ENCODE measurements at places on chromosomes 3 and 15.

- DNase-seq: no peak
Observed at GRCh38 chr3:76024640-76025039, 239.3 kb upstream of the ZNF717 start.

- peak; percentile 91 for DNase-seq
Observed at GRCh38 chr15:35624881-35625280, 78.9 kb upstream of the DPH6 start.

DNA sequence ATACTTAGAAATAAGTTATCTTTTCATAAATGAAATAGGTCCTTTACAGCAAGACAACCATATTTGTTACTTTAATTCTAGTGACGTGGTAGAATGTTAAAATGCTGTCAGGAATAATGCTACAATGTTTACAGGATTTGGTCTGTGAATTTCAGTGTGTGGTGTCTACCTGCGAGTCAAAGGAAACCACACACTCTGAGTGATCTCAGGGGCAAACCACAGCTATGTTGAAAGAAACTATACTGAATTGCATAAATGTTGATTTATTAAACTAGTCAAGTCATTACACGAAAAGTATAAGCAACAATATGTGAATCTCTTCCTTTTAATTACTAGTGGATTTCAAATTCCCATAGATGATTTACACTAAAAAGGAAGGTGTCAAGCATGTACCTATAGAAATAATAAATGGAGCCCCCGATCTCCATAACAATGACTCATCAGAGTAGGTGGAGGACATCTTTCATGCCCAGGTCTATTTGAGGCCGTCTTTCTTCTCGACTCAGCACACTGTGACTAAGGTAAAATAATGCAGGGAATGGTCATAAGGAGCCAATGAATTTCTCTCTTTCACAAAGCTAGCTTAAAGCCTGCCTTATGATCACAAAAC is 463.0 kb downstream of the ERC2 start:
- no peak for DNase-seq

DNA sequence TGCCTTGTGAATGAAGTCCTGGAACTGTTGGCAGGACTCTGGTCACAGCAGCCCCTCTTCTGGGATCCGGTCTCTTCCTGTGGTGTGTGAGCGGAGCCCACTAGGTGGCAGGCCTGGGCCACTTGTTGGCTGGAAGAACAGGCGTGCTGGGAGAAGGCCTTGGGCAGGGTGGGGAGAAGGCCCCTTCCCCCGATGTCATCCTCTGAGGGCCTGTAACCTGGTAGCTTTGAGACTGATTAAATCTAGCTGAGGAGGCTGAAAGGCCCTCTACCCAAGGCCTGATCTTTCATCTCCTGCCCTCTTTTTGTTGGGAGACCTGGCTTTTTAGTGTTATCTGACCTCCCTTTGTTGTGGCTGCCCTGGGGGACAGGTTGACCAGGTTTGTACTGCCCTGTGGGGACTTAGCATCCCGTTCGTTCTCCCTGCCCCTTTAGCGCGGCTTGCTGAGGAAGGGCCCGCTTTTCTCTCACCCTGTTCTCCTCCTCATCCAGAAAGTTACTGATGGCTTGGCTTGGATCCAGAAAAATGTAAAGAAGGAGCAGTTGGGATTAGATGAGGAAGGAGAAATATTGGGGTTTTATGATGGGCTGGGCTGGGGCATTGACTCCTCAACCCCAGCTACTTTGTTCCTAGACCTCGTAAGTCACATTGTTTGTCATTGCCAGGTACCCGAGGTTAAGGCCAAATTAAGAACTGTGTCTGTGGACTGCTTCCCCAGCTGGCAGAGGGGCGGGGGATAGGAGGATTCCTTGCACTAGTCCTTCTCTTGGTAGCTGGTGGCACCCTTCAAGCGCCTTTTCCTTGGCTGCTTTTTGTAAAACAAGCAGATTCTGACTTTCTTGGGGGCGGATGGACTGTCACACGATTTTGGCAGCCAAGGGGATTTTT is 48.5 kb downstream of the CHCHD6 start:
- DNase-seq: peak; percentile 46

DNA sequence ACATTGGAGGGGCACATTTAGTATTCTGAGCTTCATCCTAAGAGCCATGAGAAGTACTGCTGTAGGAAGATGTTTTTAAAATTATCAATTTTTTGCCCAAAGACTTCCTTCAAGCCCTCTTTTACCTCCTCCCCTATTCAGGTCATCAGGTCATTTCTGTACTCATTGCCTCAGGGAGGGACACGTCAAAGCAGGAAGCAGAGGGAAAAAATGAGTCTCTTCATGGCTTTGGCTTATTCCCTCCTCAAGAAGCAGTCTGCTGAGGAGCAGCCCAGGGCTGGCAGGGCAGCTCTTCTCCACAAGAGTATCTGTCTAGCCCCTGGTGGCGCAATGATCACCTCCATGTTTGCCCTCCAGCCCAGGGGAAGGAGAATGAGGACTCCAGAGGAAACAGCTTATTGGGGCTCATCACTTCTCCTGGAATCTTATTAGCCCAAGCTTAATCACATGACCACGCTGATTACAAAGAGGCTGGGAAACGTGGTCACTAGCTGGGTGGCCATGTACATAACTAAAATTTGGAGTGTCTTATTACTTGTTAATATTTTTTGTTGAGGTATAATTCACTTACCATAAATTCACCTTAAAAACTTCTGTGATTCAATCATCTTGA is 44.2 kb upstream of the GATA2 start:
- DNase-seq: no peak

DNA sequence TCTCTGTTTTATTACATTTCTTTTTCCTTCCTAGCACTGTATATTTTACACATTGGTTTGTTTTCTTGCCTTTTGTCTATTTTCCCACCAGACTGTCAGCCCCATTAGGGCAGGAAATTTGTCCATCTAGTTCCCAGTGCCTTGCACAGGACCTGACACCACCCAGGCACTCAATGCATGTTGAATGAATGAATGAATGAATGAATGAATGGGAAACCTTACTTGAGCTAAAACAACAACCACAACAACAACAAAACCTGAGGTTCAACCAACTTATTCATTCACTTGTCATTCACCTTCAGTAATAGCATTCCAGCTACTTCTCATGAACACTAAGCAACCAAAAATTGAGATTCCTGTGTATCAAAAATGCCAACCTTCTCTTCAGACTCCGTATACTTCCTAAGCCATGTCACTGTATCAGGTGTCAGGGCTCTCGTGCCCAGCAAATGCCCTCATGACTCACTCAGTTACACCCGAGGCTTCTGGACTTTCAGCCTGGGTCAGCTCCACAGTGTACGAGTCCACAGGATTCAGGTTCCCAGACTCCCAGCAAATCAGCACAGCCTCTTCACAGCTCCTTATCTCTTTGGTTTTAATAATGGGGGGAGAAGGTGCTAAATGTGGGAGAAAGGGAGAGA is 37.3 kb downstream of the FSD2 start:
- no peak for DNase-seq

DNA sequence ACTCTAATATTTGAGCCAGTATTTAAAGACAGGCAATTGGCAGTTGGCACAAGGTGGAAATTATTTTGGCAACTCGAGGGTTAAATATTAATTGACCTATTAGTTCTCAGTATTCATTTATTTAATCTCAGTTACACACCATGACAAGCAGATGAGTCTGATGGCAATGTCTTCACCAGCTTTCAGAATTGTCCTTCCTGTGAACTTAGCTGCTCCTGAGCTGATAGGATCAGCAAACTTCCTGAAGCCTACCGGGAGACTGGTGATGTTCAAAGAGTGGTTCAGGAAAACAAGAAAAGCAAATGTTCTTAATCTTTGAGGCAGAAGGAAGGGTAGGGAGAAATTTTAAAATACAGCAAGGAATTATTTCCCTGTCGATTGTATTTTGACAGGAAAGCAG is 522.2 kb downstream of the SOX2 start:
- DNase-seq: no peak

DNA sequence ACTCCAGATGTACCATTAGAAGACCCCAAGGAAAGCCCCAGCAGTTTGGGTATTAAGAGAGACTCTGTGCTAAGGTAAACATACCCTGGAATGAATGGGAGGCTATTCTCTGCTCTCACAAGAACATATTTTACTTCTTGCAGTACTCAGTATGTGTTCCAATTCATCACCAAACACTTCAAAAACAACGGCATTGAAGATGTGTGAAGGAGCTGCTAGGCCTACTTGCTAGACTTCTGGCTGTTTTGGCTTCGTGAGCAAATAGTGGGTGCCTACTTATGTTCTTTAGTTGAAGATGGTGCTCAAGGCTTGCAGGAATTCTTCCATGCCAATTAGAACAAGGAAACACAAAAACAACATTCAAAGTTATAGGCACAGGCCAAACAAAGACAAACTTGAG is 514.5 kb downstream of the ROBO1 start:
- no peak for DNase-seq

GRCh38 chr15:38091078-38091645 is 156.7 kb downstream of the TMCO5A start:
- DNase-seq: no peak

DNA sequence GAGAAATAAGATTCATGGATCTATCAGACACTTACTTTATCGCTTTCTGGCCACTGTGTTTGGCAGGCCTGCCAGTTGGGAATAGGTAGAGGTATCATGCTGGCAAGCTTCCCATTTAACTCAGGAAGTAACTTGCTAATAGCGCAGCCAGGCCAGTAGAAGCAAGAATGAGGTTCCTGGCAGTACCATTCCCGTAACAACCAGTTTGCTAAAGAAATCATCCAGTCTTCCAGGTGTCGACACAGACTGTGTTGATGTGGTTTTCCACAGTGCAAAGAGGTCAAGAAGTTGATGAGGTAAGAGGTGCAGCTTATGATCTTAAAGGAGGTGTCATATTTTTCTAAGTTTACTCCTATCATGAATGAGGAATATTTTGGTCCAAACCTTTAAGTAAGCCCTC is 46.2 kb downstream of the DPH6 start:
- DNase-seq: no peak

DNA sequence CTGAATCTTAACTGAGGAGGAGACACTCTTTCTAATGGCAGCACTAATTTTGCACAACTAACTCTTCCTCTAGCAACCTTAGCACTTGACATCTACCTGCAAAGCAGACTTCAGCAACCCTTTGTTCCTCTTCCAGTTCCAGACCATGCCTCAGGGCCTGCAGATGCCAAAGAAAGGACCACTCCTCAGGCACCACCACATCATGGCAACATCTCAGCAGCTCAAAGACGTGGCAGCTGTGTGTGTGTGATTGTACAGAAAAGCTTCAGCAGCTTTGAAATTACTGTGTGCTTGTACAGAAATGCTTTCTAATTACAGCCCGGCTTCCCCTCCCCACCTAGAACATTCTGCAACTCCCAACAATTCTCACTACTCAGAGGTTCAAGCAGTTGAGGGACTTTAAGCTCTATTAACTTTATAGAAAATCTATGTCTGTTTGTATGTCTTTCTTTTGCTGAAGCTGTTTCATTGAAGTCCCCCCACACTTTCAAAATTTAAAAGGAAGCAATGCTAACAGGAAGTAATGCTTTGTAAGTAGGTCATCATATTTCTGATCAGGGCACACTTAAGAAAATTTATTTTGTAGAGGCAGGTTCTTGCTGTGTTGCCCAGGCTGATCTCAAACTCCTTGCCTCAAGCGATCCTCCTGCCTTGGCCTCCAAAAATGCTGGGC is 115.2 kb downstream of the CD47 start:
- DNase-seq: no peak

- DNase-seq: no peak
Observed at GRCh38 chr3:65193531-65193930, 505.7 kb upstream of the ADAMTS9 start.

DNA sequence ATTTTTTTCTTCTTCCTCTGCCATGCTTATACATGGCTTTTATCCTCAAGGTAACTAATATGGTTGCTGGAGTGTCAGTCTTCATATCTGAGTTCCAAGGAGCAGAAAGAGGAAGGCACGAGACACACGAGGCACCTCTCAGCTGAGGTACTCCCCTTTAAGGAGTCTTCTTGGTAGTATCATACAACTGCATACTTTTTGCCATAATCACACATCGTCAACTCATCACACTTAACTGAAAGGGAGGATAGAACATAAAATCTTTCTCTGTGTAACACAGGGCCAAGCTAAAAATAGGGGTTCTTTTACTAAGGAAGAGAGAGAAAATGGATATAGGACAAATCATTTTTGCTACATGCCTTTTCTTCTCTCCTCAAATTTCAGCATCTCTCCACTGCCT is 104.2 kb downstream of the OXSM start:
- no peak for DNase-seq

DNA sequence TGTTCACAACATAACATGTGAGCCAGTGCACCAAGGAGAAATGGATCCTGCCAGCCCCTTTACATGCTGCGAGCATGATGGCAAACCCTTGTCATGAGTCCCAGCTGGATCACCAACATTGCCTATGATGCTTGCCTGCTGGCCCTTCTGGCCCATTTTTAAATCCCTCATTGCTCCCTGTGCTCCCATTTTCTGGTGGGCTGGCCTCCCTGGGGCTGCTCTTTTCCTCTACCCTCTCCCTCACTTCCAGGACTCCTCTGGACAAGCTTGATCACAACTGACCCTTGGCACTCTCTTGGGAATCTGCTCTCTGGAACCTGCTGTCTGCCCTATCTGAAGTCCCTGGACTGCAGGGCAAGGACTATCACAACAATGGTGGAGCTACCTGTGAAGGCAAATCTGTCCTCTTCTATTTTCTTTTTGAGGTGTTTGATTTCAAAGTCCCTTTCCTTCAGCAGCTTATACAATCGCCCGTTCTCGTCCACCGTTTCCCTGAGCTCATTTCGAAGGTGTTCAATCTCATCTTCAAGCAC is 16.3 kb downstream of the CCDC13 start:
- no peak for DNase-seq

DNA sequence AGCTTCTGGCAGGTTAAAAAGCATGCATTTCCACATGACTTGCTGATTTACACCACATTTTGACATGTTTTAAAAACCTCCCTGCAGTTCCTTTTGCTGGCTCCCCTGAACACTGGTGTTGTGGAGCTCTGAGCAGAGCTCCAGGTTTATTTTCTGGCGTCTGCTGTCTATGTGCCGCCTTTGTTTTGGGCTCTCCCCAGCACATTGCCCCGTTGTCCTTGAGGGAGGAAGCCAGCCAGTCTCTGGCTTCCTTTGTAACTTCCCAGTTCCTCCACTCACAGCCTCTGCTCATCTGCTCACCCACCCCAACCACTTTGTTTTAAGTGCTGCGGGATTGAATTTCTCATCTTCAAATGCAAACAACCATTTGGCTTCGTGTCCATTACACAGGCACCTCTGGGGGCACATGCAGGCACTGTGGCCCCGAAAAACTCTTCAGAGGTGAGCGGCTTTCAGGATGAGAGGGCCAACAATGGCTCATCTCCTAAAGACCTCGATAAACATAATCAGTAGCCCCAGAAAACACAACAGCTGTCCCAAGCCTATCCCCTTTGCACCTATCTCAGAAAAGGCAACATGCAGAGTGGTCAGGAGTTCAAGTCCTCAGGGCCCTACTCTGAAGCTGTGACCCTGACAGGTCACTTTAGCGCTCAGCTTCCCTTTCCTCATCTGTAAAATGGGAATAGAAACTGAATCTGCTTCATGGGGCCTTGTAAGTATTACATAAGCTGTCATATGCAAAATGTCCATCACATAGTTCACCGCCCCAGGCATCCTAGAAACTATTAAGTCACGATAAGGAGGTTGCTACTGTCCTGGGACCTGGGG is 1.3 kb upstream of the MEF2A start:
- no peak for DNase-seq

GRCh38 chr3:59245300-59245858 is 195.6 kb upstream of the CFAP20DC start:
- DNase-seq: no peak

- no peak for DNase-seq
Observed at GRCh38 chr15:73518180-73518862, 75.4 kb downstream of the REC114 start.

Data from skeletal muscle cell (primary cell).